Right lobe of liver (tissue), 6 donors: ENCODE measurements at places on chromosomes 3 and 15. TPM values are rescaled to one million over a fixed set of nuclear protein-coding genes. Genes with fewer than 3 reads are reported as not detected.

DNA sequence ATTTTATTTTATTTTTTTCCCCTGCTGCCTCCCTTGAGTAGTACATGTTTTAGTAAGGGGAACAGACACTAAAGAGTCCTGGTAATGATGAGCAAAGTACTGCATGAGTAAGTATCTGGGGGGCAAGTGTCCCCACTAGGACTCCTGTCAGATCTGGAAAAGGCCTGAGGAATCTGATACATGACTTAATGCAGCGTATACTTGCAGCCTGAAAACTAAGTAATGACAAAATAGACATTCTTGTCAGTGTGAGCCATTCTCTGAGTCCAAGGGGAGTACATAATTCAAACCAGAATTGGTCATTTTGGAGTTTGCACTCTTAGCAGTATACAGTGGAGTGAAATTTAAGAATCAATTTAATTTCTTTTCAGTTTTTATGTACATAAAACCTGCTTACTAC, 27.5 kb downstream of the NXPE3 start:
- H3K27me3 ChIP-seq: no peaks in the 10 kb centered on the region
- no peak overlapping the region for H3K4me3 ChIP-seq
- H3K36me3 ChIP-seq: no peaks in the 10 kb centered on the region
- H3K27ac ChIP-seq: no peak overlapping the region
- H3K4me1 ChIP-seq: no peaks in the 10 kb centered on the region

DNA sequence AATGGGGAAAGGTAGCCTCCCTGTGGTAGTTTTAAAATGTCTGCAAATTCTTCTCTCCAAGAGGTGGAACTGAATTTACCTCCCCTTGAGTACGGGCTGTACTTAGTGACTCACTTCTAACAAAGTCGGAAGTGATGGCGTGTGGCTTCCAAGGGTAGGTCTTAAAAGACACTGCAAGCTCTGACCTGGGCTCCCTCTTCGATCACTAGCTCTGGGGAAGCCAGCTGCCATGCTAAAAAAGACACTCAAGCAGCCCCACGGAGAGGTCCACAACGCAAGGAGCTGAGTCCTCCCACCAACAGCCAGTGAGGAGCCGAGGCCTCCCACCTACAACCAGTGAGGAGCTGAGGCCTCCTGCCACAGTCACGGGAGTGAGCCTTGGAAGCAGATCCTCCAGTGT, 122.0 kb upstream of the HACD2 start:
- H3K36me3 ChIP-seq: peaks cover 26% of the 10 kb centered on the region
- H3K27ac ChIP-seq: no peak overlapping the region

DNA sequence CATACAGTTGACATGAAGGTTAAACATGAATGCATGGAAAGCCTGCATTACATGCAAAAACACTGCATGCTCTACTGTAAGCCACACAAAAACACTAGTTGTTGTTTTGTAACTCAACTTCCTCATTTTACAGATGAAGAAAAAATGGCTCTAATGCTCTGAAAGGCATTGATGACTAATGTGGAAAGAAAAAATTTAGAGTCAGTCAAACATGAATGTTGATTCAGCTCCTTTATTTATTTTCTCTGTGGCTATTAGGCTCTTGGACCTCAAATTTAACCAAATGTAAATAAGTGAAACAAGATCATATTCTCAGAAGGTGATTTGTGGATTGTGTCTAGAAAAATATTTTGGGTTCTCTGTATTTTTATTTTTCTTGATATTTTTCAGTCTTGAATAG, 336.7 kb upstream of the ZNF717 start:
- no peak for DNase-seq
- no peak overlapping the region for H3K27ac ChIP-seq
- no peak overlapping the region for H3K4me3 ChIP-seq
- no peaks in the 10 kb centered on the region for H3K27me3 ChIP-seq

GRCh38 chr15:65055201-65055870, 10.1 kb downstream of the SLC51B start:
- H3K27me3 ChIP-seq: no peaks in the 10 kb centered on the region
- H3K36me3 ChIP-seq: no peaks in the 10 kb centered on the region
- DNase-seq: peak; percentile 92

Gene B3GNT5
- total RNA-seq: 0.70 TPM
